ENCODE measurements at places on chromosomes 16 and 17.

- no peak for DNase-seq
These were observed 3.3 kb upstream of the FBXL20 start for GRCh38 chr17:39404542-39405378.

DNA sequence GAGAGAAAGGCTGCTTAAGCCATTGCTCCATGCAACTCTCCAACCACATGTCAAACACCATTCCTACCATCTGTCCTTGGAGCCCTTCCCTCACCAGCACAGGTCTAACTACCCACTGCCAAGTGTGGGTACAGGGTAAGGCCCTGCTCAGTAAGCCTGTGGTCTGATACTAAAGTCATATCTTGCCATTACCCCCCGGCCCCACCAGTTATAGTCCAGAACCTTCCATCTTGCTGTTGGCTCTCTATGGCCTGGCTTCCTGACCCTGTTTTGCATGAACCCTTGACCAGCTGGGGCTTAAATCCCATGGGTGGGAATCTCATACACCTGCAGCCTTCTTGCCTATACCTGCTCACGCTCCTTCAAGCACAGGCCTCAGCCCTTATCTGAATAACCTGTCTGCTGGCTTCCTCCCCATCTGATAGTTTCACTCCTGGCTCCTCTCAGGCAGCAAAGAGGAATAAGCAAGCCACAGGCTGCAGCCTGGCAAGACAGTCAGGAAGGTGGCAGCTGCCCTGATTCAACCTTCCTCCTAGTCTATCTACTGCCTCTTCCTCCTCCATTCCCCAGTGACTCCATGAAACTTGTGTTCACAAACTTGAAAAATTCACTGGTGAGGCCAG lies 64.1 kb downstream of the ZFHX3 start:
- no peak for DNase-seq

- no peak for DNase-seq
These were observed 92.4 kb downstream of the YPEL2 start for GRCh38 chr17:59423903-59424302.

DNA sequence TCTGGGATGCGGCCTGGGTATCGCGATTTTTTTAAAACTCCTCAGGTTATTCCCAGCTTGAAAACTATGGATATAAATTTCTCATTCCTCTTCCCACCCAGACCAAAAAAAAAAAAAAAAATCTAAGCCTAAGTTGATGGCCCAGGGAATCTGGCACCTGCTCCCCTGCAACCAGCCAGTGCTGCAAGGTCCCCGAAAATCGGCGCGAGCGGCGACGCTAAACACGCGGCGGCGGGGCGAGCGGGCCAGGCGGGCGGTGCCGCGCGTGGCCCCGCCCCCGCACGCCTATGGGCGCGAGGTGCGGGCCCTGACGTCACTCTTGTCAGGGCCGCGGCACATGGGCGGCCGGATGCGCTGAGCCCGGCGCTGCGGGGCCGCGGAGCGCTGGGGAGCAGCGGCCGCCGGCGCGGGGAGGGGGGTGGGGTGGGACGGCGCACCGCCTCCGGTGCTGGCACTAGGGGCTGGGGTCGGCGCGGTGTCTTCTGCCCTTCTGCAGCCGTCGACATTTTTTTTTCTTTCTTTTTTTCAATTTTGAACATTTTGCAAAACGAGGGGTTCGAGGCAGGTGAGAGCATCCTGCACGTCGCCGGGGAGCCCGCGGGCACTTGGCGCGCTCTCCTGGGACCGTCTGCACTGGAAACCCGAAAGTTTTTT lies at the start of gene HLF:
Gene HLF (plus strand): TSS at position 316 of the 654 bp plus-strand sequence. CDS start 525 bp downstream, outside the sequence.
- DNase-seq = peak; percentile 72

- peak; percentile 66 for DNase-seq
These were observed 1.1 kb upstream of the MLLT6 start for GRCh38 chr17:38703742-38704605.

GRCh38 chr17:20259668-20260067 lies 207.7 kb downstream of the LGALS9B start:
- no peak for DNase-seq

DNA sequence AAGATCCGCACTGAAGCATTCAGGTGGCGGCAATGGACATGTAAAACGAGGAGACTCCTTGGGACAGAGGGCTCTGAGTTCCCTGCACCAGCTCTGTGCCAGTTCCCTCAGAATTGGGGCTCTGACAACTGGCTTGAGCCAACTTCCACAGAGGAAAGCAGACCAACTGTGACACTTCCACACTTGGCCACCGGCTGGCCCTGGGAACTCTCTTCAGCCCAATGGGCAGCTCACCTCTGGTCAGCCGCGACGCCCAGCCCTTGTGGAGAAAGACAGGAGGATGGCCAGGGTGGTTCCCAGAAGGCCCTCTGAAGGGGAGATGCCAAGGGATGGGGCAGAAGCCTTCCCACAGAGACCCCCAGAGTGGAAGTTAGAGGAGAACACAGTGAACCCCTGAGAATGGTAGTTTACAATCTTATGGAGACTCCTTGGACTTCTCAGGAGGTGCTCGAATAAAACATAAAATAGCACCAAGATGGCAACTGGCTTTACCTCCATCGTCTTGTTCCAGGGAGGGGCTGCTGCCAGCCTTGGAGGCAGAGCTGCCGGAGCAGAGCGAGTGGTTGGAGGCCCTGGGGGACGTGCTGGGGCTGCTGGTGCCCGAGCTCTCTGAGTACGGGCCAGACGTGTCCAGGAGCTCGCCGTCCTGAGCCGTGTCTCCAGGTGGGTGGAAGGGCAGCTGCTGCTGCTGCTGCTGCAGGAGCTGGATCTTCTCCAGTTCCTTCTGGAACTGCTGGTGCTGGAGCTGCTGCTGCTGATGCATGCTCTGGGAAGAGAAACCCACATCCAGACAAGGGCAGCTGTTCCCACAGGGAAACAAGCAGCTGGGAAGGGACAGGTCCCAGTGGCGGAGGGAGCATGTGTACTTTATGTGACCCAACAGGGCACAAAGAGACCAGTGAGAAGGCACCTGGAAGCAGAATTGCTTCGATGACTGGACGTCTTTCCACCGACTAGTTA lies 35.0 kb upstream of the ICAM2 start:
- no peak for DNase-seq

- no peak for DNase-seq
These were observed 73.3 kb downstream of the IRX5 start for GRCh38 chr16:55003916-55004315.

DNA sequence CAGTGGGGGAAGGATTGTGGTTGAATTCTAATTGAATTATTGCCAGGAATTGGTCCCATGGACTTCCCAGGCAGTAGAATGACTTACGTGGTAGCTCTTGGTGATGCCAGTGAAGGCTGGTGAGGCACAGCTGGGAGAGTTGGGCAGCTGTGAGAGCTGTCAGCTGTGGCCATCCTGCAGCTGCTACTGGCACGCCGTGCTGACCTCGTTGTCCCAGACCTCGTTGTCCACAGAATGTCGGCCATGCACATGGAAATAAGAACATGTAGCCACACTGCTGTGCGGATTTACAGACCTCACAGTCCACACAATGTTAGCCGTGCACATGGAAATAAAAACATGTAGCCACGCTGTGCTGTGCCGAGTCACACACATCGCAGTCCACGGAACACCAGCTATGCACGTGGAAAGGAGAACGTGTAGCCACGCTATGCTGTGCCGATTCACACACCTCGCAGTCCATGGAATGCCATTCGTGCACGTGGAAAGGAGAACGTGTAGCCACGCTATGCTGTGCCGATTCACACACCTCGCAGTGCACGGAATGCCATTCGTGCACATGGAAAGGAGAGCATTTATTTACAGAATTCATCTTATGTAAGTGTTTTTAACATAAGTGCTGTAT lies 59.2 kb downstream of the BANP start:
- DNase-seq = no peak

DNA sequence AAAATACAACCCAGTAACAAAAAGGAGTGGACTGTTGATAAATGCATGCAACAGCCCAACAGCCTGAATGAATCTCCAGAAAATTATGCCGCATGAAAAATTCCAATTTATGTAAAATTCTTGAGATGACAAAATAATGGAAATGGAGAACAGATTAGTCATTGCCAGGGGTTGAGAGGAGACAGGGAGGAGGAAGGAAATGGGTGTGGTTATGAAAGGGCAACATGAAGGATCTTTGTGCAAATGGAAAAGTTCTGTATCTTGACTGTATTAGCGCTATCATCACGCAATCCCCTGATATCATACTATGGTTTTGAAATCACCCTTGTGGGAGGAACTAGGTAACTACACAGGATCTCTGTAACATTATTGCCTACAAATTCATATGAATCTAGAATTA lies 1058.3 kb upstream of the RBFOX1 start:
- no peak for DNase-seq

GRCh38 chr16:69709456-69710084 lies 16.8 kb downstream of the NQO1 start:
- DNase-seq = no peak

GRCh38 chr16:70664325-70665112 lies 18.2 kb downstream of the IL34 start:
- DNase-seq = no peak

DNA sequence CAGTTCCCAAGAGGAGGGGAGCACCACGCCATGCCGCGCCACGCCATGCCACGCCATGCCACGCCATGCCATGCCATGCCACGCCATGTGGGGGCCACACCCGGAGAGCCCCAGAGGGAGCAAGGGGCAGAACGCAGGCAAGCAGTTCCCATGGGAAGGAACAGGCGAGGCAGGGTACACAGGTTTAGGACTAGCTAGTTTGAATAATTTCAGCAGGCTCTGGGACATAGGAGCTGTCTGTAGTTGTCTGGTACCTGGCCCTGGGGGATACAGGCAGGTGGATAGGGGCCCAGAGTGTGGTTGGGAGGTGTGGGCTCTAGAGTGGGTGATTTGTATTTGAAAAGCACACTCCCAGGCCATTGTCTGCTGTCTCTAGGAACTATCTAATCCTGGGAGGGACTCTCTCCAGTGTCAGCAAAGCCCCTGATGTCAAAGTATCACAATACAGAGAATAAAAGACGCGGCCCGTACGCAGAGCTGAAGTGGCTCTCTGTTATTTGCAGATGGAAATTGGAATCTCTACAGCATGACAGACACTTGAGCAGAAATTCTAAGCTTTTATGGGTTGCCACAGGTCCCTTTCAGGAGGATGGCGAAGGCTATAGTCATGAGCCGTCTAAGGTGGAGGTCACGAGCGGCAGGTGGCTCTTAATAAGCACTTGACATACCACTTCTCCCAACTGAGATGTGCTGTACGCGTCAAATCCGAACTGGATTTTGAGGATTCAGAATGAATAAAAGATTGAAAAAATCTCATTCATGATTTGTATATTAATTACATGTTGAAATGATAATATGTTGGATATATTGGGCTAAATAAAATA lies 220.8 kb upstream of the TNRC6C start:
- DNase-seq = no peak

GRCh38 chr17:47846716-47847340 lies 4.1 kb downstream of the SP6 start:
- no peak for DNase-seq

GRCh38 chr17:38543403-38544174 lies 62.2 kb downstream of the SRCIN1 start:
- no peak for DNase-seq

GRCh38 chr16:51458356-51459140 lies 307.5 kb upstream of the SALL1 start:
- DNase-seq = no peak

DNA sequence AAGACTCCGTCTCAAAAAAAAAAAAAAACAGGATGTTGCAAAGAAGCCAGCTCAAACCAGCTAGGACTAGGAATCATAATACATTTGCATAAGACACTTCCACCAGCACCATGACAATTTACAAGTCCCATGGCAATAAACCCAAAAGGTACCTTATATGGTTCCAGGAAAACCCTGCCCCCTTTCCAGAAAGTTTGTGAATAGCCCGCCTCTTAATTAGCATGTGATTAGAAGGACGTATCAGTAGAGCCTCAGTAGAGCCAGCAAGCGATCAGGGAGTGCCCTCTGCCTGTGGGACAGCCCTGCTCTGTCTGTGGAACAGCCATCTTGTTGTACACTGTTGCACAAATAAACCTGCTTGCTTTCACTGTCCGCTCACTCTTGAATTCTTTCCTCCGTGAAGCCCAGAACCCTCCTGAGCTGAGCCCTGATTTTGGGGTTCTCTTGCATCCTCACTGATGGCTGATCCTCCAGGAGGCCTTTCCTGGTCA lies 14.0 kb downstream of the NUPR1 start:
- no peak for DNase-seq

GRCh38 chr16:56530872-56531271 lies 11.0 kb upstream of the BBS2 start:
- DNase-seq = no peak

GRCh38 chr16:68893710-68894705 lies 50.7 kb downstream of the TANGO6 start:
- no peak for DNase-seq

- no peak for DNase-seq
These were observed 14.9 kb upstream of the NFATC3 start for GRCh38 chr16:68070249-68070730.

- DNase-seq = no peak
These were observed 9.6 kb upstream of the WNT9B start for GRCh38 chr17:46841561-46842379.

DNA sequence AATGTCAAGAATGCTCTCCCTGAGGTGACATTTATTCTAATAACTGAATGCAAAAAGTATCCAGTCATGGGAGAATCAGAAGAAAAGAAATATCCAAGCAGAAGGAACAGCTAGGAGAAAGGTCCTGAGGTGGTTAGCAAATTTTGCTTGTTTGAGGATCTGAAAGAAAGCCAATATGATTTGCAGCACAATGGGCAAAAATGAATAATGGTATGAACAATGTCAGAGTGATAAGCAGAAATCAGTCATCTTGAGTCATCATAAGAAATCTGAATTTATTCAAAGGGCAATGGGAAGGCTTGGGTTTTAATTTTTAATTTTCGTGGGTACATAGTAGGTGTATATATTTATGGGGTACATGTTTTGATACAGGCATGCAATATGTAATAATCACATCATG lies 68.5 kb downstream of the BRIP1 start:
- DNase-seq = no peak

GRCh38 chr16:81337097-81337496 lies 22.3 kb downstream of the GAN start:
- no peak for DNase-seq

DNA sequence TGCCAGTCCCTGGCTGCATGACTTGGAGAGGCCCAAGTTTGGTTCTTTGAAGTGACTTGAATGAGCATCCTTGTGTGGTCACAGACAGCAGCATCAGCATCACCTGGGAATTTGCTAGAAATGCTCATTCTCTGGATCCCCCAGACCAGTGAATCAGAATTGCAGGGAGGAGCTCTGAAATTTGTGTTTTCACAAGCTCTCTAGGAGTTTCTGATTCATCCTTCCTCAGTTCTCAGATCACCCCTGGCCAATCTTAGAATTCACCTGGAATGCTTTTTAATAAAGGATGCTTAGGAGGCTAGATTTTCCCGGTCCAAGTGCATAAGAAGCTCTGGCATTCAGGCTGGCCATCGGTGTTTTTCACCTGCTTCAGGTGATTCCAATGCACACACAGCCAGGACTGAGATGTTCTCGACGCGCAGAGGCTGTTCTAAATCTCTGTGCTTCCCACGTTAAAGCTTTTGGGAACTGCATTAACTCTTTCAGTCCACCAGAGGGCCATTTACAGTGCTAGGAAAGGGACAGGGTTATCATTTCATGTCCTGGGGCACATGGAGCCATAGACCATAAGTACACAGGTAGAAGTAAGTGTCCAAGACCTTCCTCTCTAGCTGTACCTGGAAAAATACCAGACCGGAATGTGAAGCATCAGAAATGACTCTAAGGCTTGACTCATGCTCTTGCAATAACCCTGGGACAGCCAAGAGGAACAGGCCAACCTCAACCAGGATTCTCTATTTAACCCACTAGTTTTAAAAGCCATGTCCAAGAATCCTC lies 85.7 kb upstream of the XYLT1 start:
- no peak for DNase-seq

- DNase-seq = no peak
These were observed 14.8 kb downstream of the CPD start for GRCh38 chr17:30393491-30393890.

GRCh38 chr17:78888941-78889518 lies 14.0 kb downstream of the CEP295NL start:
- no peak for DNase-seq
